Activated T-cell treated with anti-CD3 and anti-CD28 coated beads for 48 hours (primary cell): ENCODE measurements at places on chromosomes 2 and 18.
A peak's percentile ranks its signal among the peaks of the same experiment; 100 is the strongest.

DNA sequence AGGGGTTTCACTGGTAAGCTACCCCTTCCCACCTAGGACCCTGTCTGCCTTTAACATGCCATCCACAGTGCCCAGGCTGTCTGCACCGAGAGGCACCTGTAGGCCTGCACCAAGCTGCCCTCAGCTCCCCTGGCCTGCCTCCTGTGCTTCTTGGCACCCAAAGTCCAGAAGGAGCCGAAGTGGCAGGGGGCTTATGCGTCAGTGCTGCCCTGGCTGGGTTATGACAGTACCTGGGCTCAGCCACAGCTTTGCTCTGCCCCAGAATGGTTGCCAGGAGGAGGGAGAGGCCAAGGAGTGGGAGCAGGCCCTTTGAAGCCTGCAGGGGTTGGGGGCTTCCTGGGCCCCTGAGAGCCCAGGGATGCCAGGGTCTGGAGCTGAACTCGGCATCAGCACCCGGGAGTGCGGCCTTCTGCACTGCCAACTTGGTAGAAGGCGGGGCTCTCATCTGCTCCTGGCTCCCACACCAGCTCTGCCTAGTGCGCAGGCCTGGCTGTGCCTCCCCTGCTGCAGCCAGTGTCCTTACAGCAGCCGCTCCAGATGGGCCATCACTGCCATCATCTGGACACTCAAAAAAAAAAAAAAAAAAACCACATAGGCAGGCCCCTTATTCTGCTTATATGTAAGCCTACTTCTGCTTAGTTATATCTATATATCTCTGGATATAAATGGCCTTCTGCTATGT, 155.4 kb downstream of the THSD7B start:
- no peak for DNase-seq

- no peak for DNase-seq
Observed at GRCh38 chr2:39640107-39640506, 25.6 kb upstream of the TMEM178A start.

GRCh38 chr2:40281021-40281940, 170.6 kb downstream of the SLC8A1 start:
- DNase-seq = no peak

GRCh38 chr2:75998451-75998850, 287.7 kb upstream of the GCFC2 start:
- DNase-seq = no peak

GRCh38 chr2:46574457-46575355, 95.3 kb downstream of the TMEM247 start:
- no peak for DNase-seq

DNA sequence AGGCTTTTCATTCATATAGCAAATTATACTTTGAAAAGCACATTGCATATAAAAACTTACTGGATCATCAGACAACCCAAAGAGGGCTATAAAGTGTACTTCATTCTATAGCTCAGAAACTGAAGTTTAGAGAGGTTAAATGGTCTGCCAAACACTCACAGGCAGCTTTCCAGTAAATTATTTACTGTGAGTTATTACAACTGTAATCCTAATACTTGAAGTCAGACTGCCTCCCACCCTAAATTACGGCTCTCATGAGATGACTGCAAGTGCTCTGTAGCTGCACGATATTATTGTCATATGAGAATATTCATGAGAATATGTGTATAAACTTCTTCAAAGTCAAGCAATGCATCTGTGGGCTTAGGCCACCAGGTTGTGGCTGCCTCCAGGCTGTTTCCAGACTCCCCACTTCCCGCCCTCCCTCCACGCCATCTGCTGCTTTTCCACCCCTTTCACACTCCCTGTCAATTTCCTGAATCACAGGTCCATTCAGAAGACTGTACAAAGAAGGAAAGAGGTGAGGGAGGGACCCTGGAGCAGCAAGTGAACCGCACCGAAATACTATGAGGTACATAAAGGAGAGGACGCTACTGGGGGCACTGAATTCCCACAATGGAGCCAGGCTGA, 111.1 kb upstream of the SPOPL start:
- DNase-seq = no peak

- no peak for DNase-seq
Observed at GRCh38 chr2:195716466-195716865, 59.4 kb downstream of the SLC39A10 start.

DNA sequence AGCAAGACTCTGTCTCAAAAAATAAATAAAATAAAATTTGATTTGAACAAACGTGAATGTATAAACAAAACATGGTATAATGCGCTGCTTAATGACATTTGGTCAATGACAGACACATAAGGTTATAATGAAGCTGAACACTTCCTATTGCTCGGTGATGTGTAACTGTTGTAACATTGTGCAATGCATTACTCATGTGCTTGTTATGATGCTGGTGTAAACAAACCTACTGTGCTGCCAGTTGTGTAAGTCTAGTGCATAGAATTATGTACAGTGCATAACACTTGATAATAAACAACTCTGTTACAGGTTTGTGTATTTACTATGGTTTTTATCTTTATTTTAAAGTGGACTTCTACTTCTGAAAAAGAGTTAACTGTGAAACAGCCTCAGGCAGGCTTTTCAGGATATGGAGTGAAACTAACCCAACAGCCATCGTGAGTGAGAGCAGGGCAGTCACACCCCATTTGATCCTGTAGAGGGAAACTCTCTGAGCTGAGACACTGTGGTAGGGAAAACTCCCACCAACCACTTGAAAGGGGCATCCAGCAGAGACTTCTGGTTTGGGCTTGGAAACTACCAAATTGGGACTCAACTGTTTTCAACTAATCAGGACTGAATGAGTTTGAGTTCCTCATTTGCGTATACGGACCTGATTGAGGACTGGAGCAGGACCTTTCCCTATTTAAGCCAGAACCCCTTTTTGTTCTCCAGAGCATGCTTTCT, 8.7 kb upstream of the RPRD1A start:
- DNase-seq = no peak

GRCh38 chr2:225272173-225272572, 127.3 kb upstream of the NYAP2 start:
- no peak for DNase-seq

DNA sequence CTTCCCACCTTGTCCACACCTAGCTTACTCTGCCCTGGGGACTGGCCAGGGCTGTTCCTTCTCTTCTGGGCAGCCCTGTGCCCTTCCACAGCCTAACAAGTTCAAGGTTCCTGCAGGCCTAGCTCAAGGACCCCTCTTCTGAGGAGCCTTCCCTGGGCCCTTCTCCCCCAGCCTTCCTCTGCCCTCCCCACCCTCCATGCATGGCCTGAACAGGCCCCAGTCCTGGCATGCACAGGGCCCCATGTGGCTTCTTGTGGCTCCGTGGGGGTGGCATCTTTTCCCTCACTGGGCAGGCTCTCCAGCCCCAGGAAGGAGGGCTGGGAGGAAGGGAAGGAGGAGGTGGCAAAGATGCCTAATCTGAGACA, 162.9 kb downstream of the CELF4 start:
- no peak for DNase-seq

- DNase-seq = no peak
Observed at GRCh38 chr2:123723706-123724105, 301.4 kb upstream of the CNTNAP5 start.

DNA sequence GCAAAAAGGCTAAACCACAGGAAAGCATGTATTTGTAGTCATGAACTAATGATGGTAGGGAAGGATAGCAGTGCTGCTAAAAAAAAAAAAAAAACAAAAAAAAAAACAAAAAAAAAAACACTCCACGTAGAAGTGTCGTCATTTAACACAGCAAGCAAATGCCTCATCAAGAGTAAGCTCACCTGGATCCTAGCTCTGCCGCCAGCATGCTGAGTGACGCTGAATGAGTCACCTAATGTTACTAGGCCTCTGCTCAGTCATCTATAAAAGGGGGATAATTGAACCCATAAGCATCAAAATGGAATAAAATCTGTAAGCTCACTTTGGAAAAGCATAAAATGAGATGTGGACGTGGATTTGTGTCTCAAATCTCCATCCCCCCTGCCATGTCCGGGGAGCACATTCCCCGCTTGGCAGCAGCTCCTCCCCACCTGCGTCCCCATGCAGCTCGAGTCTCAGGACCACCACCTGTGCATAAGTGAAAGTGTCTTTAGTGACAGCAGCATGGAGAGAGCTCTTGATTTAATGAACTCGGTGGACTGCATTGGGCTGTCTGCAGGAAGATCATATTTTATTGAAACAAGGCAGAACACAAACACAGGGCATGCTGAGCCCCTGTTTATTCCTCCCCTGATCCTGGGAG, 427.5 kb downstream of the LRATD1 start:
- no peak for DNase-seq

DNA sequence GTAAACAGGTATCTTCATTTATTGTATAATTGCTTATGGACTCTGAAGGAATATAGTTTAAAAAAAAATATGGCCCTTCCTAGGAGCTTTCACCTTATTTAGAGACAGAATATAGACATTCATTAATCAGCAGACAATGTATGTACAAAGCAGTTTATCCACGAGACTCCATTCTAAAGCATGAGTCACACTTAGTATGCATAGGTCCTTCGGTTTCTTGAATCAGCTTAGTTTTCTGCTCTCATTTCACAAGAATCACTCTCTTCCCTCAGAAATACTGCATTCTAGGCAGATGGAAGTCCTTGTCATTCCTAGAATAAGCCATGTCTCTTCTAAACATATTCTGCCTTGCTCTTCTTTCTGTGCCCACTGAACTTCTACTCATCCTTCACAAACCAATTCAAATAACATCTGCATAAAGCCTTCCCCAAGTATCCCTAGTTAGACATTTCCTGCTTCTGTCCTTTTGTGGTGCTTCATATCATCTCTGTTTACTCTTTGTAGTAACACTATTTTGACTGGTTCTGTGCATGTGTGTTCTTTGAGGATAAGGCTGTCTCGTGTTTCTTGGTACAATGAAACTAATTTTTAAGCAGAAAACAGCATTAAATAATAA, 84.5 kb downstream of the PTRHD1 start:
- DNase-seq = no peak

DNA sequence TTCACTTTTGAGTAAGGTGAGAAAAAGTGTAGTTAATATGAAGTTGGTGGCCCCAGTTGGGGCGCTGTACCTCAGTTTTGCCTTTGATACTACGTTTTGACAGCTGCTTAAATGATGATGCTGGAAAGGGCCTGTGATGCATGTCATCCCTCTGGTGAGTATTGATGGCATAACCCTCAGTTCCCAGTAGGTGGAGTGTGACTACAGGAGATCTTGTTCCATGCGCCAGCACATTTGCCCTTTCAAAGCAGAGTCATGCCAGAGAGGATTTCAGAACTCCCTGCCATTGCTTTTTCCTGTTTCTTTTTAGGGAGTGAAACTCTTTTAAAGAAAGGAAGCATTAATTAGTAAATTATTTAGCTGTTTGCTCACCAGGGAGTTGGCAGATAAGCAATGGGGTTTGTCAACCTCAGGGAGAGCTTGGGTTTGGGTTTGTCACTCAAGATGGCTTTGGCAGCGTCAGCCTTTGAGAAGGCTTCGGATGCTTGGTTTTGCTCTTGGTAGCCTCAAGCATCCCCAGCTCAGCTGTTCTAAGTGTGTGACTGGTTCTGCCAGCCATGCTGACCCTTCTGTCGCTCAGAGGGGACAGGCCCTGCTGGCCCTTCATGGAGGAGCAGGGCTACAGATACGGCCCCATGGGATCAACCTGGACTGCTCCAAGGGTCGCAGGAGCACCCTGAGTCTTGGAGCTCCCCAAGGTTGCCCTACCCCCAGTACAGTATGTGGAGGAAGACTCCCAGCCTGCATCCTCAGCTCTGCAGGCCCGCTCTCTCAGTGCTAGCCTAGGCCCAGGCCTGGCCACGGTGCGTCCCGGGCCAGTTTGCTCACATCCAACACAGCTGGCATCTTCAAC, 29.1 kb downstream of the ARMC9 start:
- peak; percentile 13 for DNase-seq

- DNase-seq = no peak
Observed at GRCh38 chr18:10157706-10158105, 243.9 kb downstream of the VAPA start.

DNA sequence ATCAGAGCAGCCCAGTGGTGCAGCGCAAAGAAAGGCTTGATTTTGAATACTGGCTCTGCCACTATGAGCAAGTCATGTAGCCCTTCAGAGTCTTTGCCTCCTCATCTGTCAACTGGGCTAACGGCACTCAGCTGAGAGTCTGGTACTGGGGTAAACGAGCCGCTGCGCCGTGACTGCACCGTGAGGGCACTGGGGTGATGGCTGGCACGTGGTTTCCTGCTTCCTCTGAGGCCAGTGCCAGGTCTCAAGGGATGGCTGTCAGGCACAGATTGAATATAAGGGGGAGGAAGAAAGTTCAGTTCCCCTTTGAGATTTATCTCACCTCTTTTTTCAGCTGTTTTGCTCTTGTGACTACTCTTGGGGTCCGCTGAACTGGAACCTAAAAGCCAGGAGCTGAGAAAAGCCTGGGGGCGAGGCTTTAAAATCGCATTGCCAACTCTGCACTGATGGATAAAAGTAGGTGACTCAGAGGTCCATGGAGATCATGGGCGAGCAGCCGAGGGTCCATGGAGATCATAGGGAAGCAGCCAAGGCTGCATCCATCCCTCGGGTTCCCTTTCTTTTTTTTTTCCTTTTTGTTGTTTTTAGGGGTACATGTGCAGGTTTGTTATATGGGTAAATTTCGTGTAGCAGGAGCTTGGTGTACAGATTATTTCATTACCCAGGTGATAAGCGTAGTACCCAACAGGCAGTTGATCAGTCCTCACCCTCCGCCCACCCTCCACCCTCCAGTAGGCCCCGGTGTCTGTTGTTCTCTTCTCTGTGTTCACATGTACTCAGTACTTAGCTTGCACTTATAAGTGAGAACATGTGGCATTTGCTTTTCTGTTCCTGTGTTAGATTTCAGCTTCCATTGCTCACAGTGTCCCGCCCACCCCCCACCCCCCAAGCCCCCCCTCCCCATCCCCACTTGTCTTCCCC, 114.3 kb downstream of the SPP2 start:
- DNase-seq = no peak

DNA sequence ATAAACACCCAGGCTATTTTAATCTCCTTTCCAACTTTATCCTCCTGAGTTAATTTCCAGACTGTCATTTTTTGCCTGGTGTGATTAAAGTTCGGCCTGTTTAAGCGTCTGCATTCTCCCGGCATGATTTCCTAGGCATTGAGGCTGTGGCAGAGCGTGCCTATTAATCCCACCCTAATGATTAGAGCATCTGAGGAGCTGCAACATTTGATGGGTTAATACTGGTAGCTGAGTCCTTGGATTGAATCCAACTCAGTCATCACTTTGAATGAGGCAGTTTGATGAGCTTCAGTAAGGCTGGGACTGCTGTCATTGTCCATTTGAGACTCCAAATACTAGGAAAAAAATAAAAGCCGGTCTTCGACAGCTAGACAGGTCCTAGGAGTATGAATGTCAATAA, 882.5 kb downstream of the SLC4A3 start:
- no peak for DNase-seq

DNA sequence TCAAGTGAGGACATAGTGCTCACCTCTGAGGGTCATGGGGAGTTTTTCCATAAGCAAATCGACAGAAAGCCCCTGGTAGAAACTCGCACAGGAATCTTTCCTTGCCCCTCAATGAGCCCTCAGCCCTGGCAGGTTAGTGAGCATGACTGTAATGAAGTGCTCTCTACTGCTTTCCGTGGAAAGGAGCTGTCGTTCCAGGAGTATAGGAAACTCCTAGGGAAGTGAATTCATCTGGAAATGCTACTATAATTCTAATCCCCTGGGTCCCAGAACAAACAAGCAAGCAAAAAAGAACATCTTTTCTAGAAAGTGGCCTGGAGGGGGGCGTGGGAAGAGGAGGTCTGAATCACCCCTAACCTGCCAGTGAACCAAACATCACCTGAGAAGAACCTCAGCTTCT, 18.1 kb downstream of the BCL2L11 start:
- DNase-seq = no peak

- no peak for DNase-seq
Observed at GRCh38 chr2:11032396-11032795, 120.7 kb downstream of the KCNF1 start.

- no peak for DNase-seq
Observed at GRCh38 chr18:57404345-57404744, 30.8 kb upstream of the ONECUT2 start.

- no peak for DNase-seq
Observed at GRCh38 chr2:8327371-8328100, 354.3 kb upstream of the ID2 start.
